Body of pancreas (tissue), 4 donors: ENCODE measurements at places on chromosomes 2 and 18. TPM values are rescaled to one million over a fixed set of nuclear protein-coding genes. Genes with fewer than 3 reads are reported as not detected.

GRCh38 chr18:28791101-28791500, 614.2 kb upstream of the CDH2 start:
- H3K27me3 ChIP-seq = no peaks in the 10 kb centered on the region
- DNase-seq = no peak
- no peaks in the 10 kb centered on the region for H3K36me3 ChIP-seq

Gene CPS1
- total RNA-seq = 2.9 TPM

Gene SERPINB11
- not detected for total RNA-seq

DNA sequence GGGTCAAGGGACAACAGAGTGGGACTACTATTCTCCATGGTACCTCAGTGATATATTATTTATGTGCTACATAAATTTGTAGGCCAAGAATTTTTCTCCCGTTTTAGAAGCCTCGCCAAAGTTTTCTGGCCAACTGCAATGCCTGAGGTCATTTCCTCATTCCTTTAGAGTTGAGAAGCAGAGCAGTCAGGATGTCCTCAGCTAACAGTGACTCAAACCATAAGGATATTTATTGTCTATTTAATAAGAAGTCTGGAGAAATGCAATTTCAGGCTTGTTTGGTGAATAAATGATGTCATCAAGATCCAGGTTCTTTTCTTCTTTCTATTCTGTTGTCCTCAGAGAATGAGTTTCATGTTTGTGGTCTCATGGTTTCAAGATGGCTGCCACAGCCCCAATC, 91.0 kb downstream of the ADCYAP1 start:
- H3K36me3 ChIP-seq = no peaks in the 10 kb centered on the region
- H3K4me3 ChIP-seq = no peak overlapping the region
- no peak overlapping the region for H3K27ac ChIP-seq
- no peak for DNase-seq
- H3K27me3 ChIP-seq = no peaks in the 10 kb centered on the region

GRCh38 chr2:190979906-190980629, 33.9 kb downstream of the STAT1 start:
- H3K27ac ChIP-seq = peak overlapping the region; percentile 45
- H3K4me1 ChIP-seq = peaks cover 5% of the 10 kb centered on the region
- DNase-seq = peak; percentile 65

GRCh38 chr2:128017561-128017960, 10.3 kb downstream of the SAP130 start:
- H3K27ac ChIP-seq = no peak overlapping the region
- H3K4me1 ChIP-seq = no peaks in the 10 kb centered on the region
- H3K27me3 ChIP-seq = no peaks in the 10 kb centered on the region
- no peak for DNase-seq

GRCh38 chr2:235005603-235006259, 53.9 kb downstream of the SH3BP4 start:
- peak; percentile 88 for DNase-seq
- H3K27ac ChIP-seq = peak overlapping the region; percentile 92
- no peaks in the 10 kb centered on the region for H3K27me3 ChIP-seq
- H3K36me3 ChIP-seq = no peaks in the 10 kb centered on the region
- H3K4me3 ChIP-seq = no peak overlapping the region
- peaks cover 98% of the 10 kb centered on the region for H3K4me1 ChIP-seq

GRCh38 chr2:3073041-3073595, 304.5 kb downstream of the EIPR1 start:
- H3K4me1 ChIP-seq = no peaks in the 10 kb centered on the region
- no peak overlapping the region for H3K4me3 ChIP-seq
- DNase-seq = no peak
- no peaks in the 10 kb centered on the region for H3K27me3 ChIP-seq
- H3K36me3 ChIP-seq = no peaks in the 10 kb centered on the region

DNA sequence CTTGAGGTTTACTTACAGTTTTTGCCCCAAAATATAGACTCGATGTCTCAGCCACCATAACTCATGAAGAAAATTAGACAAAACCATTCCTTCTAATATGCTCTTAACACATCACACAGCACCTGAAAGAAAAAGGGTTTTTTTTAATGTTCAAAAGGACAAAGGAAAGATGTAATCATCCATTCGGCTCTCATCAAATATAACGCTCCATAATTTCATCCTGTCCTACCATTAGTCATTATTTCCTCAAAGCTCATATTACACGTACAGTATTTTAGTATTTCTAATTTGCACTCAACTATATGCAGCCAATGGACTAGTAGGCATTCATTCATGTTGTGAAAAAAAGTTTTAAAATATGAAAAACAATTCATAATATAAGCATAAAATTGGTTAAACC, 24.8 kb downstream of the ESCO1 start:
- H3K4me1 ChIP-seq = no peaks in the 10 kb centered on the region
- no peak overlapping the region for H3K4me3 ChIP-seq
- no peaks in the 10 kb centered on the region for H3K36me3 ChIP-seq

Gene KYNU
- total RNA-seq = 0.33 TPM

- no peak overlapping the region for H3K27ac ChIP-seq
- no peak for DNase-seq
- no peaks in the 10 kb centered on the region for H3K4me1 ChIP-seq
- no peaks in the 10 kb centered on the region for H3K27me3 ChIP-seq
These were observed 446.7 kb downstream of the SETBP1 start for GRCh38 chr18:45127405-45127804.

DNA sequence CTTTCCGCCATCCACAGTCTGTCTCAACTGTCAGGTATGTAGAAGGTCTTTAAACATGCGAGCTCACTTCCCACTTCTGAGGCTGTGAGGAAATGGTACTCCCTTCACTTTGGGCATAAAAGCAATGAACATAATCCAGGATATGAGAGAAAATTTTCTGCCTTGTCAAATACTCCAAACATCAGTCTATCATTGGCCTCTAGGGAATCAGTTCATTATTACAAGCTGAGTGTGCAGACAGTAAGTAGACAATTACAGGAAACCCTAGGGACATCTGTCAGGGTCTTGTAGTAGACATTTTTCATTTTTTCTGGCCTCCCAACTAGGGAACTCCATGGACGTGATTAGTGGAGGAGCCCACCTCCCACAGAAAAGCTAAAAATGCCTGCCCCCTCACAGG, 13.6 kb upstream of the APCDD1 start:
- no peak overlapping the region for H3K4me3 ChIP-seq
- no peaks in the 10 kb centered on the region for H3K4me1 ChIP-seq

DNA sequence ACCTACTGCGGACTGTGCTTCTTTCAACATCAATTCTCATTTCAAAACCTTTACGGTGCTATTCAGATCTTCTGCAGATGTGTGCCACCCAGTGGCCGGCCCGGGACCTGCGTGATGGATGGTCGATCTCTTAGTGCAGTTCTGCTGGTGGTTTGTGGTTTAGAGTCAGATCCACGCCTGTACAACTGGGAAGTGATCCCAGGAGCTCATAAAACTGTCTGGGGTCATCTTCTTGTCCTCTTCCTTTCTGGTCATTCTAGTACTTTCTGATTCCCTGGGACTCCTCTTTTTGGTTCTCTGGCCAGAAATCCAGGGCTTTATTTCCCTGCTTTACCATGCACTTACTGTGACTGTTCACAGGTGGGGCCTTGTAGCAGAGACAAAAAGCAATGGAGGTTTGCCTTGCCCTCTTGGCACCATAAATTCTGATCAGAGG, 15.8 kb upstream of the SELENOI start:
- no peaks in the 10 kb centered on the region for H3K36me3 ChIP-seq
- no peak overlapping the region for H3K4me3 ChIP-seq
- peak; percentile 94 for DNase-seq
- H3K27ac ChIP-seq = no peak overlapping the region

Gene FAM110C
- 16.6 TPM for total RNA-seq
